ENCODE measurements at places on chromosomes 3 and 15.

- DNase-seq: no peak
Measured at GRCh38 chr3:149933858-149934257, 36.8 kb downstream of the PFN2 start.

- no peak for DNase-seq
Measured at GRCh38 chr3:179452176-179452564, 900 bp upstream of the GNB4 start.

DNA sequence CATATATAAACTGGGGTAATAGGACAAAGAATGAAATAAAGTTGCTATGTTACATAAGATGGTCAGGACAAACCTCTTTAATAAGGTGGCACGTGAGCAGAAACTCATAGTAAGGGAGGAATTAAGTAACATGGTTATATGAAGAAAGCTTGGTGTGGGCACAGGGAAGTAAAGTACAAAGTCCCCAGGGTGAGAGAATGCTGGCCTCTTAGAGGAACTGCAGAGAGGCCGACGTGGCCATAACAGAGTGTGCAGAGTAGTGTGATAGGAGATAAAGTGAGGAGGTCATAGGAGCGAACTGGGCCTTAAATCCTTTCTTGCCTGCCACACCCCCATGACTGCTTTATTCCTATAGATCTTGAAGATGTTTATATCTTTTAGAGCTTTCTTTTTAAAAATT lies 17.4 kb upstream of the RBMS3 start:
- DNase-seq: no peak

- DNase-seq: no peak
Measured at GRCh38 chr3:135158520-135158919, 363.5 kb downstream of the EPHB1 start.

GRCh38 chr15:61084472-61084871 lies 144.6 kb downstream of the RORA start:
- no peak for DNase-seq

DNA sequence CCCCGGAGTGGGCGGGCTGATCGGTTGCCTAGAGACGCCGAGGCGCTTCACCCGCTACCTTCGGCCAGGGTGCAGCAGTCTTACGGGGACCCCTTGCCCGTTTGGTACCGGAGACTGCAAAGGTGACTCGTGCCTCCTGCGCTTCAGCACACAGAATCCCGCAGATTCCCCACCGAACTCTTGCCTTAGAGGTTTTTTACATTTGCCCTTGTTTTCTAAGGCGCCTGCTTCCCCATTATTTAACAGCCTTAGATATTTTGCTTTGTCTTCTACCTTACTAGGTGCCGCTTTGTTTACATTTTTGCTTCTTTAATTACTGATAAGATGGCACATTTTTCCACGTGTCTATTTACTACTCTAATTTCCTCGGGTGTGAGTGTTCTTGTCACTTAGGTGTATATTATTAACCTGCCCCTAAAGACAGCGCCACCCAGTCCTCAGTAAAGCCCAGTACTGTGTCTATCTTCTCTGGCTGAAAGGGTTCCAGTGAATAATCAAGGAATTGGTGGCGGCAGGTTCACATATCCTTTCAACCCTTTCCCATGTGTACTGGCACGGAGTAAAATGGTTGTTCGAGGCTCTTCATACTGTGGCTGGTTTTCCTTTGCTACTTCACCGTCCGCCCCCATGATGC lies 573 bp upstream of the CEP152 start:
- DNase-seq: no peak

GRCh38 chr15:89836267-89837133 lies 21.8 kb upstream of the ANPEP start:
- no peak for DNase-seq

GRCh38 chr3:72894976-72895552 lies 7.2 kb downstream of the GXYLT2 start:
- no peak for DNase-seq

DNA sequence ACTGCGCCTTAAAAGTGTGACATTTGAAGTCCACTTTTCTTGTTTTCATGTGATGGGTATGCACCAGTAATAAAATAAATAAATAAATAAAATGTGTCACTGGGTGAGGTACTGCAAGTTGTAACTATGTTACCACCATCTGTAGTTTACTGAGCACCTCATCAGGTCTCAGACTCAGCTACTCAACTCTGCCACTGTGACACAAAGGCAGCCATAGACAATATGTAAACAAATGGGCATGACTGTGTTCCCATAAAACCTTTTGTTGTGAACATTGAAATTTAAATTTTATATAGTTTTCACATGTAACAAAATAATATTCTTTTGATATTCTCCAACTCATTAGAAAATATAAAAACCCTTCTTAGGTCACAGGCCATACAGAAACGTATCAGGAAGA lies 120.1 kb downstream of the DNAJB8 start:
- DNase-seq: no peak

Measured in effector CD4-positive, alpha-beta T cell (primary cell).